Foreskin fibroblast (primary cell): ENCODE measurements at places on chromosomes 5 and 9.

GRCh38 chr9:130289711-130290241, 24.2 kb downstream of the HMCN2 start:
- DNase-seq = no peak

DNA sequence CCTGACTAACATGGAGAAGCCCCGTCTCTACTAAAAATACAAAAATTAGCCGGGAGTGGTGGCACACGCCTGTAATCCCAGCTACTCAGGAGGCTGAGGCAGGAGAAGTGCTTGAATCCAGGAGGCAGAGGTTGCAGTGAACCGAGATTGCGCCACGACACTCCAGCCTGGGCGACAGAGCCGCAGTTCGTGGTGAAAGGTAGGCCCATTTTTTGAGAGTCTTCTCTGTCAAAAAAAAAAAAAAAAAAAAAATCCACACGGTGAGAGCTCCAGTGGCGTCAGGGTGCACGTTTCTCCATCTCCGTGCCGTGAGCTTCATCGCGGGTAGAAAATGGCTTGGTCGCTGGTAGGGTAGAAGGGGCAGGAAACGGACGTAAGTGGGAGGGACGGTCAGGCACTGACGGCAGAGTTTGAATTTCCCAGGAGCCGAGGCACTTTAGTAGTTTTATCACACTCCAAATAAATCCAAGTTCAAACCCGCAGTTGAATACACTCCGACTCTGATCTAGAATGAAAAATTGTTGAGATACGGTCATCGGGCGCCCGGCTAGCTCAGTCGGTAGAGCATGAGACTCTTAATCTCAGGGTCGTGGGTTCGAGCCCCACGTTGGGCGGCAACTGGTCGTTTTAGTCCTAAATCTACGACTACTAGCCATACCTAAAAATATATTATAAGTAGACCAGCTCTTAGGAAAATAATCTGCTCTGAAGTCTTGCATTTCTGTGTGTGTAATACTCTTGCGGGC, 2.4 kb upstream of the TRIM7 start:
- peak; percentile 84 for DNase-seq

DNA sequence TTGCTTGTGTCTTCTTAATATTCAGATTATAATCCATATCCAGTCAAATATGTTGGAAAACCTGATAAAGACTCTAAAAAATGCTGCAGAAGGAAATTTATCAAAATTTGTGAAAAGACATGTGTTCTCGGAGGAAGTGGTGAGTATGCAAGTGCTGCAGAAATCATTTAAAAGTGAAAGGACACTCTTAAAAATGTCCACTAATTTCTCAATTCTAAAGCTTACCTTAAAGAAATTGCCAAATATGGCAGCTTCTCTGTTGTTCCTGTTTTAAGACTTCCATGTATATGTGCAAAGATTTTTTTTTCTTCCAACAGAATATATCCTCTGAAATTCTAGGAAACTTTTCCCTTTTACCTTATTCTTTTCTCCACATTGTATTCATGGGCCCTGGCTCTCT, 32.4 kb downstream of the PTCD2 start:
- DNase-seq = no peak

GRCh38 chr9:131968632-131969031, 111.0 kb downstream of the MED27 start:
- DNase-seq = no peak

DNA sequence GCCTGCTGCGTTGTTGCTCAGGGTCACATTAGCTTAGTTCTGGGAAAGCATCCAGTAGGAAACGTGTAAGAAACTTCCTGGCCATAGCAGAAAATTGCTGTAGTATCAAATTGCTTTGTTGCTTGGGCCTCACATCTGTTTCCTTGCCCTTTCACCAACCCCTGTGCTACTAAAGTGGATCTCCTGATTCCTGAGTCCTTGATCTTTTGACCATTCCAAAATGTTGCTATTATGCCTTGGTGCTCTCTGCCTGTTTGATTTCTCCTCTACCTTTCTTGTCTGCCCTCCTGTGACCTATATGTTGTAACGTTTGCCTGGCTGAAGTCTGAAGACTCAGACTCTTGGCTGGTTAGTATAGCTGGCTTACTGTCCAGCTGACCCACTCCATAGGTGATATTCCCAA, 350.5 kb downstream of the ADGRV1 start:
- DNase-seq = peak; percentile 58

- no peak for DNase-seq
These were observed 20.3 kb upstream of the NINJ1 start for GRCh38 chr9:93154293-93154903.

- no peak for DNase-seq
These were observed 9.8 kb downstream of the RACK1 start for GRCh38 chr5:181233801-181234454.

DNA sequence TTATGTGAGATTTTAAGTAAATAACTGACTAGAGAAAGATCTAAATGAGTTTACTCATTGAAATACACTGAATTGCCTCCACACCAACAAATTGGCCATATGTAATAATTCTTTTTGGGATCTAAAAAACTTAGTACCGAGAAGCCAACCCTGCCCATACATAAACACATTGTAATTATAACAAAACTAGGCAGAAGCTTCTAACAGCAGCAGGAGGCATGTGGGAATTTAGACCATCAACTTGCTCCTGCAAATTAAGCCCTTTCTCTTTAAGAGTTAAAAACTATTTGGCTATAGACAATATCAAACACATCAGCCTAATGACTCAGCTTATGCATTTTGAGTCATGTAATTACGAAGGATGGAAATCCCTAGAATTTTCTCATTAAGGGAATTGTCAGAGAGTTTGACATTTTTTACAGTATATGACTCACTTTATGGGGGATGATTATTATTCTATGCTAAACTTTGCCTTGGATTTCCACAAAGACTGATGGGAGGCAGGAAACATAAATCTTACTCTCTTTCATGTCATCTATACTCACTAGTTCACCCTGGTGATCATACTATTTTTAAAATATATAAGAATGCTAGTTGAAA, 1.0 kb downstream of the IL7R start:
- DNase-seq = peak; percentile 68

DNA sequence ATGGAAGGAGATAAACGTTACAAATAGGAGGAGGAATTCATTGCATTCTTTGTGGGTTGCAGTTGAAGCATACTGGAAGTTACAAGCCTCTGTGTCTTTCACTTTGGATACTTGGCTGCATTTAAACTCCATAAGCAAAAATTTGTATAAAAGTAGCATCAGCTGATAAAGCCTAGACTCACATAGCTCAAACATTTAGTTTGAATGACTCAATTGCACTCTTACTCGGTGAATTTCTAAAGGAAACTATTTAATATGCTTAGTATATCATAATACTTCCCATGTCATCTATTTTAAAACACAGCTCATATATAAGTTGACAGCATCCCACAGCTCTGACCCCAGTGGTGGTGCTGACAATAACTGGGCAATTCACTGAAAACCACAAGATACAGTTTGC, 596.6 kb upstream of the ZNF608 start:
- peak; percentile 37 for DNase-seq

DNA sequence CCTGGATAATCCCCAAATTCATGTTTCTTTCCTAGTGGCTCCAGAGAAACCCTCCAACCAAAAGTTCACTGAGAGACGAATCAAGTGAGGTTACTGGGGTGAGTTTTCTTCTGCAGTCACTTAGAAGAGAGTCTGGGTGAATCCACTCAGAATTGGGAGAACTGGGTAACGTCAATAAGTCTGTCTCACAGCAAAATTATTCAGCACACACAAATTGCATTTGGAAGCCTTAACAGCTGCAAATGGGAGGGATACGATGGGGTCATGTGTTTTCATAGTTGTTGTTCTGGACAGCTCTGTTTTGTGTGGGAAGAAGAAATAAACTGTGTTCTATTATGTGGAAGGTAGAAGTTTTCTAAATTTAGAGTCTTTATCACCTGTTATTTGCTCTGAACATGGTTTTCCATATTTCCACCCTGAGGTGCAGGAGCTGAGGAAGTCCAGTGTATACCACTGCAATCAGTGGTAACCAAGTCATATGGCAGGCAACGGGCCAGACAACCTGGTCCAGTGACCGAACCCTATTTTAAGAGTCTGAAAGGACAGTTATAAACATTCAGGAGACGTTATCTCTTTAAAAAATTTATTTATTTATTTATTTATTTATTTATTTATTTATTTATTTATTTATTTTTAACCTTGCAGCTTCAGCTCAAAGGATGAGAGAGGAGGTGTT, 21.9 kb downstream of the MARCHF3 start:
- DNase-seq = no peak

GRCh38 chr5:76337953-76338451, 65.1 kb upstream of the IQGAP2 start:
- peak; percentile 3 for DNase-seq

GRCh38 chr9:87441251-87441650, 56.4 kb upstream of the DAPK1 start:
- DNase-seq = no peak

DNA sequence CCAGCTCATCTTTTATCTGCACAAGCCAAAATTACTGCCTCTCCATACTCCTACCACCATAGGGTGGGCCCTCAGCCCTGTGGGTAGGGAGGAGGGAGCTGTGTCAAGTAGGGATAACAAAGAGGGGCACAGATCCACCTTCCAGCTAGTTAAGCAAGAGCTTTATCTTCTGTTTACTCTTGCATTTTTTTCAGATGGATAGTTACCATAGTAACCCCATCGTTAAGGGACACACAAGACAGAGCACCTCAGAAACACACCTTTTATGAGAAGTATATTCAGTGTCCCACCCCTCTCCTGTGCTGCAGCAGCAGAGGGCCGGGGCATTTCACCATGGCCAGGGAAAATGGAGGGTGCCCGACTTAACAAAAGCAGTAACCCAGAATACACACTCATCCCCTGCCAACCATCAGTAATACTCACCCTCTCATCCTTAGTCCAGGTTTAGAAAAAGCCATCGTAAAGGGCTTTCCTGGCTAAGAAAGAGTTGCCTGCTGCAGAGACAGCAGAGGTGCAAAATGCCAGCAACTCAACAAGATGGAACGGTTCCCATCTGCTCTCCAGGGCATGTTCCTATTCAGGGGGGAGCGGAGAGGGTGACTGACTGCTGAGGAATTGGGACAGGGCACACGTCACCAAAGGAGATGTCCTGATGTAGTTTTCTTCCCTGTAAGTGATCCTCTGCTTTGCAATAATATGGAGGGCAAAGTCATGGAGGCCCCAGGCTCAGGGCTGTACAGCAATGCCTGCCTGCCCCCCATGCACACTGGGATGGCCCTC, 25.1 kb downstream of the MACROH2A1 start:
- DNase-seq = no peak

- no peak for DNase-seq
These were observed 27.5 kb downstream of the ADGRD2 start for GRCh38 chr9:124477648-124478285.

GRCh38 chr9:94948567-94949235, 222.2 kb downstream of the AOPEP start:
- DNase-seq = peak; percentile 53

DNA sequence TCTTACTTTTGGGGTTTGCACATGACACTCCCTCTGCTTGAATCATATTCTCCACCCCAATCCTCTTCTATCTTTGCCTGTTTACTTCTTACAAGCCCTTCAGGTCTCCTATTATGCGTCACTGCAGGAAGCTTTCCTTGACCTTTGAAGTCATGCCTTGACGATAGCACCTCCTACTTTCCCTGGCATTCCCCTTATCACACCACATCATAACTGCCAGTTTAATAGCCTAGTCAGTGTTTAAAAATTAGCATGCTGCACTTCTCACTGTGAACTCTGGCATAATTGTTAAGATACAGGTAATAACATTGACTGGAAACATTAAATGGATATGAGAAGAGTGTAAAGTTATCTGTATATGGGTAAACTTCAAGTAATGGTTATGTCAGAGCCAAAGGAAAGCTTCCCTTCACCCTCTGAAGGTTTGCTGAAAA, 37.1 kb upstream of the CEP120 start:
- no peak for DNase-seq

DNA sequence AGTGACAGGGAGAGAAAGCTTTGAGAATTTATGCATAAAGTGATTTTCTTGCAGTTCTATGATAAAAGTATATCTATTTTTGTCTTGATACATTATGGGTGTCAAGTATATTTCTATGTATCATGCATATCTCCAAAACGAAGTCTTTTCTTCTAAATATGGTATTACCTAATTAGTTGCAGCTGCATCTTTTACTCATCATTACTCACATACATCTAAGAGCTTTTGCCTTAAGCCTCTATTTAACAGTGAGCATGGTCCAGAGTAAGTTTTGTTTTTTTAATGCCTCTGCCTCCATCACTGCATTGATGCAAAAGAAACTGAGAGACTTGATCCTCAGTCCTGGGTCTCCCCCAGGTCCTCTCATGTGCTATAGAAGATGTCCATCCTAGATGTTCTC, 40.0 kb upstream of the SMC5 start:
- peak; percentile 49 for DNase-seq

GRCh38 chr5:168747987-168748777, 169.0 kb upstream of the PANK3 start:
- no peak for DNase-seq

DNA sequence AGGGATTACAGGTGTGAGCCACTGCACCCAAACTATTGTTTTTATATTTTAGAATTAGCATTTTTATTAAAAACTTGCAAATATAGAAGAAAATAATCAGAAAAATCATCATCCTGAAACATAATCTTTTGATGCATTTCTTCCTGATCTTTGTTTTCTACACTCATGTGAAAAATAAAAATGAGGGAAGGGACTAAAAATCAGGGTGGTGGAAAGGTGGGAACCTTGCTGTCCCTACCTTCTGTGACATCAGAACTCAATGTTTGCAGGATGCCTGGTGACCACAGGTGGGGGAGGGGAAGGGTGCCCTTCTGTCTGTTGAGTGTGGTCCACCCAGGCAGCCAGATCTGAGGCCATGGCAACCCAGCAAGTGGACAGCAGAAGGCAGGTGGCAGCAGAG, at the start of gene SMIM23:
Gene SMIM23, plus strand, starts transcription at position 301 of the 400 bp plus-strand sequence. Its CDS starts 55 bp downstream, at position 356.
- DNase-seq = no peak

DNA sequence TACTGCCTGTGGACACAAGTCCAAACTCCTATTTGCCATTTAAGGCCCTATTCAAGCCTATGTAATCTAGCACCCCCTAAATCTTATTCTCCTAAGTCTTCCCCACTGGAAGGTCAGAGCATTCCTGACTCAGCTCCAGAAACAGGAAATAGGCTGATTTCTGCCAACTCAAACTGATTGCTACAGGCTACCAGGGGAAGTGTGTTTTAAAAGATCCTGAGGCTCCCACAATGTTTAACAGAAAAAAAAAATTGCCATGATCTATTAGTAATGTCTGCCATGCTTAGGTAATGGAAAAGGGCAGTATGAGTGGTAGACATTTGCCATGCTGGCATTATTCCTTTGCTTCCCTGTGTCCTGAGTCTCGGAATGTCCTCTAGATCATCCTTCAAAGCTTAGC, 65.8 kb upstream of the BRINP1 start:
- DNase-seq = no peak

DNA sequence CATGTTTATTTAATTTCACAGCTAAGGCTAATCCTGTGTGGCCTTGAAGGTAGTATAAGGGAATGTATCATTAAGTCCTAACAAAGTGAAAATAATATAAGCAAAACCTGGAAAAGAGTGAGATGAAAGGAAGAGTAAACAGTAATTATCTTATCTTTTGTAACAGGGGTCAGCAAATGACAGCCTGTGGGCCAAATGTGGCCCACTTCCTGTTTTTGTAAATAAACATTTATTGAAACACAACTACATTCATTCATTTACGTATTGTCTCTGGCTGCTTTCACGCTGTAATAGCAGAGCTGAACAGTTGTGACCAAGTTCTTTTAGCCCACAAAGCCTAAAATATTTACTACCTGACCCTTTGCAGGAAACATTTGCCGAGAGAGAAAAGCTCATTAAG, 78.4 kb upstream of the HTR4 start:
- no peak for DNase-seq
